CMK (cell line): ENCODE measurements at places on chromosomes 4 and X.

- DNase-seq, result no peak
Measured at GRCh38 chr4:78120144-78120880, 63.2 kb downstream of the FRAS1 start.

- no peak for DNase-seq
Measured at GRCh38 chr4:61817071-61817470, 616.9 kb downstream of the ADGRL3 start.

DNA sequence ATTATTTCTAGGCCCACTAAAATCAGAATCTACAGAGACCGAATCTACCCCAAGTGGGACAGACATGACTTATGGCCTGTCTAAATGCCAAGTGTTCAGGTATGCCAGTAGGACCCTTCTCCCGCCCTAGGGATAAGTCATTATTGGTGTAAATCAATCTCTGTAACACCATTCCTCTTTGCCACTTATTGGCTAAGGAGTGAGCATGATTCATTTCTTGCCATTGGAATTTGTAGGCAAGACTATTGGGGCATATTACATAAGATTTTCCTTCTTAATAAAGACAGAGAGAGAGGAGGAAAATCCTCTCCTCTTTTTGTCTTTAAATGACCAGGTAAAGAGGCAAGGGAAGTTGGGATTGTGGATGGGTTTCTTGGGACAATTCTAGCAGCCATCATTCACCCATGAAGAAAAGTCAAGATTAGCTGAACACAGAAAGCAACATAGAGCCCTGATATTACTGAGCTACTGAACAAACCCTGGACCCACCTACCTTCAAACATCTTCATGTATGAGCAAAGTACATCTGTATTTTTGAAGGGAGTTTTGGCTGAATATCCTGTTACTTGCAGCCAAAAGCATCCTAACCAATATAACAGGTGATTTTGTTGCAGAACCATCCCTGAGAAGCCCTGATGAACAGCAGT lies 2.6 kb downstream of the SLC9B2 start:
- no peak for DNase-seq

DNA sequence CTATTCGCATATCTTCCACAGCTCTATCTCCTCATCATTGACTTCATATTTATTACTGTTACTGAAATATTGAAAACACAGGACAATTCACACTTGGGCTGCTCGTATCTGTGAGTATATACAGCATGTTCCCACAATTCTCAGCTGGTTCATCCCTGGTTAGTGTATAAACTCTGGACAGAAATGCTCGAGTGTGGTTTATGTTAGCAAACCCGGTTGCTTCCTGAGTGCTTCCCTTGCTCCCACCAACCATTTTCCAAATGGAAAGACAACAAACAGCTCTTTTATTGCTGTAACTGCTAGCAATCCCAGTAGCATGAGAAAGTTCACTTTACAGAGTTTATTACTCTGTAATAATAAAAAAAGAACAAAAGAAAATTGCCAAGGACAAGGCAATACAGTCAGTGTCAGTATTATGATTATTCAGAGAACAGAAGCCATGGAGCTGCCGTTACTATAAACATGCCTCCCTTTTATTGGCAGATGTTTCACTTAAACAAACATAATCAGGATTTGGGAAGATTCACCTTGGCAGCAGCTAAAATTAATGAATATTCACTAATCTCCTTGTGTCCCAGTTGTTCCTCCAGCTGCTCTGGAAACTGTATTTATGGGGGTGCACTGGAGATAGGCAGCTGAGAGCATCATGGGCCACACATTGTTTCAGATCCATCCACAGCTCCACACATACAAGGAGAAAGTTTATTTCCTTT lies 134.1 kb upstream of the GUCY1A1 start:
- DNase-seq, result no peak
